ENCODE measurements at places on chromosomes 5 and 9.

DNA sequence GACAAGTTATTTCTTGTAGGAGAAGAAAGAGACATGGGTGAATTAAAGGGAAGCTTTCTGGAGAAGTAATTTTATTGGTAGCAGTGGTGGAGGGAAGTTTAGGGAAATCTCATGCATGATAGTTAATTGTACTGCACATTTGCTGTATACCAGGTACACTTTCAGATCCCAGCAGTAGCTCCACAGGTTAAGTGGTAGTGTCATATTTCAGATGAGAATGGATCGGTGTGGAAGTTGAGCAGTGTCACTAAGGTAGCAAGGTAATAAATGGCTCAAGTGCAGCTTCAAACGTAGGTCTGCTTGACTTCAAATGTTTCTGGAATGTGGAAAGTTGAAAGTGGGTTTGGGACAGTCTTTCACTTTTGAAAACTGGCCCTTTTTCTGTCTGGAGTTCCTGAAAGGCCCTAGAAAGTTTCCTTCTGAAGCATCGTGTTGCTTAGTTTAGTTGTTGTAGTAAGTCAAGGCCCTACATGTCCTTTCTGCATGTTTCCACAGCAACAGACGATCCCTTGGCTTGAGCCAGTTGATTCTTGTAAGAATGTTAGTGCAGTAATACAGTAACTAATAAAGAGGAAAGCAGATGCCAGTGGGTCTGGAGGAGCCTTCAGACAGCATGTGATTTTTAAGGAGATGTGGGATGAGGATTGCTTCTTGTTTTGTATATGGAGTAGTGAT is 3.7 kb downstream of the CLTA start:
- DNase-seq, result no peak

GRCh38 chr9:102479191-102479590 is 515.9 kb upstream of the CYLC2 start:
- no peak for DNase-seq

GRCh38 chr5:173781816-173782670 is 106.1 kb upstream of the CPEB4 start:
- DNase-seq, result peak; percentile 78

DNA sequence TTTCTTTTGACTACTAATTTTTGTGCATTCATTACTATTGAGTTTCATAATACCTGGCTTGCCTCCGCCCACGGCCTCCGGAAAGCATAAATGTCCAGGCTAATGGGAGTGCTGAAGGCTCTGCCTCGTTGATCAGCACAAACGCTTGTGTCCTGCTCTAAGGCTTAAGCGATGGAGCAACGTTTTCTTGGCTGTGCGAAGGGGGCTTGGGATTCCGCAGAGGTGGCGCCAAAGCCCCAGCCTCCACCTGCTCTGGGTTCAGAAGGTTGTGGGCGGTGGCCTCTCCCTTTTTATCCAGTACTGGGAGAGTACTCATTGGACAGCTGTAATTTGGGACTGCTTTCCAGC is 19.7 kb downstream of the ANXA2R start:
- DNase-seq, result no peak

DNA sequence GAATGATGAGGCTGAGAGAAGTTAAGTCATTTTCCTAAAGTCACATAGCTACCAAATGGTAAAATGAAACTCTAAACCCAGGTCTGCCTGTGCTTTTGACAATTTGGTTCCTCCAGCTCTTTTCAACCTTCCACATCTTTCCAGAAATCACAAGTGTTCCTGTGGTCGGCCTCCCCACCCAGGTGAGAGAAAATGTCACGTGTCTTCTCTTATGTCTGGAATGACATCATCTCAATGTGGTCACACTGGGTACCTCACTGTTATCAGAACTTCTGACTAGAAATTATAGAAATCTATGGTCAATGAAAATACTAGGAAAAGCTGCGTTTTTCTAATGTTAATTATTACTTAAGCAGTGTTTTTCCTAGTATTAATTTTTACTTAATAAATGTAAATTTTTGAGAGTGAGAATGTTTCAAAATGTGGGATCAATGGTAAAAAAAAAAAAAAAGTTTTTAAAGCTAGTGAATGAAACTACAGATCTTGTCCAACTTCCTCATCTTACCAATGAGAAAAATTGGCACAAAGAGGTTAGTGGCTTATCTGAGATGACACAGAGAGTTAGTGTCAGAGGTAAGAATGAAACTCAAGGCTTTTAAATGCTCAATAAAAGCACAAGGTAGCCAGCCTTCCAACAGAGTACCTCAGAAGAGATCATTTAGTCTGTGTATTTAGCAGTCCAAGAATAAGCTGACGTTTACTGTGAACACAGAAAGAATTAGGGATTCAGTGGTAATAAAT is 228.7 kb upstream of the NR4A3 start:
- DNase-seq, result peak; percentile 40

All from naive B cell (primary cell).